Upper lobe of left lung (tissue), 6 donors: ENCODE measurements at places on chromosomes 1 and 21. TPM values are rescaled to one million over a fixed set of nuclear protein-coding genes. Genes with fewer than 3 reads are reported as not detected.
A peak's percentile ranks its signal among the peaks of the same experiment; 100 is the strongest.

DNA sequence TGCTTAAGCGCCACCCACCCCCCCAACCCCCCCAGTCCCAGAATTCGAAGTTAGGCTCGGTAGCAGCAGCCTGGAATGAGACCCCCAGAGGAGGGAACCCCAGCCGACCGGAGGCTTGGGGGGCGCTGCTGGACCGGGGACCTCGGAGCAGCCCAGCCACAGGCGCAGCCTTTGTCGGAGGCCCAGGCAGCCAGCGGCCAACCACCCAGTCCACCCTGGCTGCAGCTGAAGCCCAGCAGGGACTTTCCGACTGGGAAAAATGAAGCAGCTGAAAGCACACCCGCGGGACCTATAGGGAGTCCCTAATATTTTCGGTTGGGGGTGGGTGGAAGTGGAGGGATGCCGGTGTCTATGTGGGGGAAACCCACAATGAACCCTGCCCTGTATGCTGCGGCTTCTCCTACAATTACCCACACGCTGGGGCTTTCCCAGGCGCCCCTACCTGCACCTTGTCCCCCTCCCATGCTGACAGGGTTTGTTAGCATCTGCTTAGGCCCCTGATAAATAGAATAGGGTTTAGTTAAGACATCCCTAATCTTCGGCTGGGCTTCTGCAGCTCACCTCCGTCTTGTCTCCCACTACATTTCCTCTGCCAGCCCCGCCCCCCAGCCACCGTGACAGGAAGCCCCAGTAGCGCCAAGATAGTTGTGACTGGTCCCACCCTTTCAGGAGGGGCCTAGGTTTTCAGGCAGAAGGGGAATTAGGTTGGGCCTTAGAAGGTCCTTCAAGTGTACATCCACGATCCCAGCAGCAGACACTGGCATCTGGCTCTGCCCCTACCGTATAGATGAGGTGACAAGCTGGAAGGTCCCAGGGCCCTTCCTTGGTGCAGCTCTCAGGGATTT lies 838 bp downstream of the CCDC28B start:
- peak overlapping the region; percentile 65 for H3K4me3 ChIP-seq
- H3K27me3 ChIP-seq: no peaks in the 10 kb centered on the region
- peaks cover 38% of the 10 kb centered on the region for H3K4me1 ChIP-seq
- H3K27ac ChIP-seq: peak overlapping the region; percentile 70

DNA sequence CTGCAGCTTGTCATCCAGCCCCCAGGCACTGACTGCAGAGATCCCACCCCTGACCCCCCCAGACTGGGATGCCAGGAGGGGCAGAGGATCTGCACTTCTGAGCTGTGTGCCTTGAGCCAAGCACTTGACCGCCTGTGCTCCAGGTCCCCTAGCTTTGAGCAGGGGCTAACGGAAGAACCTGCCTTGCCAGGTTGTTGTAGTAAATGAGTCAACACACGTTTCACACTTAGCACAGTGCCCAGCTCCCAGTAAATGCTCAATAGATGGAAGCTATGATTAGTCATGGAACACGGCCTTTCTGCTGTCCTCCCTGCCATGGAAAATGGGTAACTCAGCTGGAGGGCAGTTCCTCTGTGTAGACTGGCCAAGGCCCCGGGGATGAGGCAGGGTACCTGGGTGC lies 24.1 kb downstream of the IFFO2 start:
- H3K27ac ChIP-seq: peak overlapping the region; percentile 24
- no peaks in the 10 kb centered on the region for H3K36me3 ChIP-seq
- DNase-seq: peak; percentile 84
- peaks cover 49% of the 10 kb centered on the region for H3K4me1 ChIP-seq

- peak; percentile 90 for DNase-seq
- no peaks in the 10 kb centered on the region for H3K27me3 ChIP-seq
- H3K4me1 ChIP-seq: peaks cover 48% of the 10 kb centered on the region
- H3K4me3 ChIP-seq: peak overlapping the region; percentile 82
- H3K36me3 ChIP-seq: no peaks in the 10 kb centered on the region
Observed at GRCh38 chr1:228735871-228736586, 750 bp downstream of the RHOU start.

- DNase-seq: no peak
- no peaks in the 10 kb centered on the region for H3K27me3 ChIP-seq
- H3K4me1 ChIP-seq: peaks cover 23% of the 10 kb centered on the region
- H3K27ac ChIP-seq: peak overlapping the region; percentile 71
- no peak overlapping the region for H3K4me3 ChIP-seq
Observed at GRCh38 chr1:67735206-67735605, 50.2 kb downstream of the GADD45A start.

- no peak overlapping the region for H3K4me3 ChIP-seq
- DNase-seq: no peak
- no peaks in the 10 kb centered on the region for H3K4me1 ChIP-seq
- no peaks in the 10 kb centered on the region for H3K27me3 ChIP-seq
Observed at GRCh38 chr1:182682898-182683501, 1.4 kb downstream of the RGS8 start.

DNA sequence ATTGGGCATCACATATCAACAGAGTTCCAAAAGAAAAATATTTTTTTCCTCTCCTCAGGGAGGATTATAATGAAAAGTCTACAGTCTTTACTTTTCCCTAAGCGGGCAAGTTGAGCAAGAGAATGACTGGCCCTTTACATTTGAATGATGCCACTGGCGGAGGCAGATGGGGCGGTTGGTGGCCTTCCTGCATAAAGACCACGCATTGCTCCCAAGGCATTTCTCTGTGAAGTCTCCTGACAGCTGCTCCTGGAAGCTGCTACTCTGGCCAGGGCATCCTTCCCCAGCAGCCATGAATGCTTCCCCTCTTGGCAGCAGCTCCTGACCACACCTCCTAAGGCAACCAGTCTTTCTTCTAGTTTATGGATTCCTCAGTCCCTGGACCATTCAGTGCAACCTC lies 161.1 kb upstream of the RRP15 start:
- no peak overlapping the region for H3K27ac ChIP-seq
- no peaks in the 10 kb centered on the region for H3K4me1 ChIP-seq
- H3K36me3 ChIP-seq: no peaks in the 10 kb centered on the region
- no peaks in the 10 kb centered on the region for H3K27me3 ChIP-seq
- no peak overlapping the region for H3K4me3 ChIP-seq

GRCh38 chr21:34190576-34191321 lies 117.4 kb downstream of the MRPS6 start:
- H3K27ac ChIP-seq: no peak overlapping the region
- no peaks in the 10 kb centered on the region for H3K36me3 ChIP-seq
- no peak for DNase-seq

DNA sequence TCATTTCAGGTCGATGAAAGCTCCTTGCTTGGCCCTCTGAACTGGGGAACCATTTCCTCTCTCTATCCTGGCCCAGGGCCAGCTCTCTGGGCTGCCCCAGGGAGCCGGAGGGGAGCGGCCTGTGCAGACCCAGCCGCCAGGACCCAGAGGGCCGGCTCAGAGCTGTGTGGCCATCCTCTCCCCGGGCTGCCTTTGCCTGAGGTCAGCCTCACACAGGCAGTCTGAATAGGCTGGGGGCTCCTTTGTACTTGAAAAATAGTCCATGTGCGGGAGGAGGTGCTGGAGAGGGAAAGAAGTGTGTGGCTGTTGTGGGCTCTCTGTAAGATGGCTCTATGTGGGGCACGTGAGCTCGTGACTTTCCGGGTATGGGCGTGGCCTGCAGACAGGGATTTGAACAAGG lies 275.1 kb upstream of the VAMP3 start:
- peaks cover 13% of the 10 kb centered on the region for H3K4me1 ChIP-seq
- H3K27ac ChIP-seq: no peak overlapping the region
- DNase-seq: no peak
- no peak overlapping the region for H3K4me3 ChIP-seq
- H3K36me3 ChIP-seq: no peaks in the 10 kb centered on the region
- no peaks in the 10 kb centered on the region for H3K27me3 ChIP-seq

- DNase-seq: no peak
- H3K36me3 ChIP-seq: no peaks in the 10 kb centered on the region
- H3K27me3 ChIP-seq: no peaks in the 10 kb centered on the region
- H3K4me1 ChIP-seq: peaks cover 11% of the 10 kb centered on the region
Observed at GRCh38 chr1:41535276-41535675, 50.8 kb upstream of the EDN2 start.

DNA sequence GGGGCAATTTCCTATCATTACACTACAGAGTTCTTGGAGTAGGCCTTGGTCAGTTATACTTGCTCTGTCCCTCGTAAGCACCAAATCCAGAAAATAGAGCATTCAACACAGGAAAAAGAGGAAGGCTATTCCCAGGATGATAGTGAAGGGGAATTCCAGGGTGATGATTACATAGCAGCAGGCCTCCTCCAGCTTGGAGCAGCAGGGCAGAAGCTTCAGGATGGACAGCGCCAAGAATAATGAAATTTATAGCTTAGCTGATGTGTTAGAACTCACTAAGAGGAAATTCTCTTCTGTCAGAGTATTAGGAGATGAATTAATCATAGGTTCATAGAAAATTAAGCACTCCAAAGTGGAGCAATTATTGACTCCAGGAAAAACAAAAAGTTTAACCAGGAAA lies 10.8 kb upstream of the SMAP2 start:
- H3K36me3 ChIP-seq: no peaks in the 10 kb centered on the region
- DNase-seq: no peak
- H3K27me3 ChIP-seq: no peaks in the 10 kb centered on the region
- H3K4me1 ChIP-seq: no peaks in the 10 kb centered on the region
- H3K27ac ChIP-seq: no peak overlapping the region
- no peak overlapping the region for H3K4me3 ChIP-seq

- H3K27me3 ChIP-seq: no peaks in the 10 kb centered on the region
- DNase-seq: no peak
- no peak overlapping the region for H3K4me3 ChIP-seq
- no peaks in the 10 kb centered on the region for H3K4me1 ChIP-seq
- H3K36me3 ChIP-seq: no peaks in the 10 kb centered on the region
Observed at GRCh38 chr21:44613386-44614155, 1.7 kb downstream of the KRTAP10-8 start.

DNA sequence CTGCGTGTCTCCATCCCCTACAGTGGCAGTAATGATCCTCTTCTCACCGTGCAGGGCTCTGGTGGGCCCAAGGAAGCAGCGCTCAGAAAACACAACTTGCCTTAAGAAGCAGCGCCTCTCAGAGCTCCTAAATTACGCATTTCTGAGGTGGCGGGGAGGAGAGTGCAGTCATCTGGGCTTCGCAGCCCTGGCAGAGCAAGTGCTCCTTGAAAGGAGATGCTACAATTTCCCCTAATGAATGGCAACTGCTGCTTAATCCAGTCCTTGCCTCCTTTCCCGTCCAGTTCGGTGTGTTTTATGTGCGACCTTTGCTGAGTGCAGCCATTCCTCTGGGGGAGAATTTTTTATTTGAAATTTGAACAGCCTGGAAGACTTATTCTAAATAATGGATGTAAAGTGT lies 287.3 kb downstream of the PTPRU start:
- DNase-seq: no peak
- H3K27me3 ChIP-seq: no peaks in the 10 kb centered on the region
- no peak overlapping the region for H3K4me3 ChIP-seq
- H3K36me3 ChIP-seq: no peaks in the 10 kb centered on the region
- no peaks in the 10 kb centered on the region for H3K4me1 ChIP-seq
- H3K27ac ChIP-seq: no peak overlapping the region

GRCh38 chr1:42214447-42214871 lies 49.9 kb upstream of the GUCA2A start:
- H3K4me3 ChIP-seq: no peak overlapping the region
- no peak for DNase-seq
- peaks cover 8% of the 10 kb centered on the region for H3K4me1 ChIP-seq
- H3K27ac ChIP-seq: peak overlapping the region; percentile 4
- no peaks in the 10 kb centered on the region for H3K27me3 ChIP-seq

GRCh38 chr1:19074902-19075721 lies 118.6 kb upstream of the IFFO2 start:
- no peaks in the 10 kb centered on the region for H3K27me3 ChIP-seq
- peak; percentile 84 for DNase-seq
- peak overlapping the region; percentile 11 for H3K27ac ChIP-seq
- H3K4me1 ChIP-seq: peaks cover 46% of the 10 kb centered on the region
- no peak overlapping the region for H3K4me3 ChIP-seq
- H3K36me3 ChIP-seq: peaks cover 26% of the 10 kb centered on the region

DNA sequence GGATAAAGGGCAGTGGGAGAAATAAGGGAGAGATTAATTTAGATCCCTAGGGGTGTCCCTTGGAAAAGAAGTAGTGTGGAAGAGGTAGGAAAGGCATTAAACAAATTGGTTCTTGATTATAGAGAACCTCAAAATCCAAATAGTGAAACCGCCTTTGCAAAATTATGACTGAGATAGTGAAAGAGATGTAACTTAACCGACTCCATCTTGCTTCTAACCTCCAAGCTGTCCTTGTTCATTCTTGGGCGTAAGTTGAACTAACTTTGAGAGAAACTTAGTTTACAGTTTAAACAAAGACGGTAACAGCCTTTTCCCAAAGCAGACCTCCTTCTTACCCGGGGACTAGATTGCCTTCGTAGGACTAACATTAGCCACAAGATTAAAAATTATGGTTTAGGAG lies 3.2 kb upstream of the RAB3GAP2 start:
- H3K27ac ChIP-seq: no peak overlapping the region
- H3K4me3 ChIP-seq: no peak overlapping the region
- no peak for DNase-seq
- no peaks in the 10 kb centered on the region for H3K27me3 ChIP-seq

GRCh38 chr1:235820061-235820460 lies 46.6 kb downstream of the LYST start:
- H3K36me3 ChIP-seq: no peaks in the 10 kb centered on the region
- H3K4me3 ChIP-seq: no peak overlapping the region

- H3K27ac ChIP-seq: no peak overlapping the region
- no peaks in the 10 kb centered on the region for H3K36me3 ChIP-seq
- no peaks in the 10 kb centered on the region for H3K4me1 ChIP-seq
- H3K27me3 ChIP-seq: no peaks in the 10 kb centered on the region
Observed at GRCh38 chr1:36533897-36534296, 51.2 kb upstream of the CSF3R start.

DNA sequence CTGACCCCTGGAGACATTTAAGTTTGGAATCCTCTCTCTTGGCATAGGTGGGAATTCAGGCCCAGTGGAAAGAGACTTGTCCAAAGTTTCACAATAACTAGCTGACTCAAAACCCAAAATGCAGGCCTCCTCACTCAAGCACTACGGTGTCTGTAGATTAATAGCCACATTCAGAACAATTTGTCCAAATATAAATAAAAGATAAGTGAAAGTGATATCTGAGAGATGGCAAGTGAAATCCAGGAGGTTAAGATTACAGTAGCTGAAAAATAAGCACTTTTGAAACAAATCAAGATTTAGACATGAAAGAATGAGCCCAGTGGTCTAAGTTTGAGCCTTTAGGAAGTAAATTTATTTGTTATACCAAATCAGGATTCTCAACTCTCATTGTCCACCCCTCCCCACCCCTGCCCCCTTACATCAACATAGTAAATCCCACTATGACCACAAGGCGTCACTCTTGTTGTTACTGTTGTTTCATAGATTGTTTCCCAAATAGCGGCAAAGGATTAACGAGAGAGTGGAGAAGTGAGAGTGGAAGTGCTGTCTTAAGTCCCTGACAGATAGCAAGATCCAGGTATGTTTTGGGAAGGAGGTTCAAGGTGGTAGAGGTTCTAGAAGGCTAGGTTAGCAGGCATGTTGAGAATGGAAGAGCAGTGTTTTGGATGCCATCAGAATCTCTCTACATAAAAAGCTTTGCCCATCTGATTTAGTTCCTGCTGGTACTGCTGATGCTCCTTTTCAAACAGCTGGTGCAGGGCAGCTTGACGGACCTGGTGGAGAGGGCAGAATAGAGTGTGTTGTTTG lies 7.1 kb upstream of the TPM3 start:
- no peak overlapping the region for H3K27ac ChIP-seq
- no peaks in the 10 kb centered on the region for H3K27me3 ChIP-seq
- H3K36me3 ChIP-seq: no peaks in the 10 kb centered on the region
- DNase-seq: no peak

The ADGRL4 gene
- total RNA-seq: 13.6 TPM

The GJA8 gene
- total RNA-seq: not detected

The FAM72B gene
- total RNA-seq: 1.4 TPM

The TACSTD2 gene
- total RNA-seq: 117 TPM

The SLAMF7 gene
- total RNA-seq: 1.0 TPM

The ADORA1 gene
- total RNA-seq: 0.20 TPM

The PGLYRP3 gene
- not detected for total RNA-seq

The SPATA21 gene
- not detected for total RNA-seq

The TRMT1L gene
- total RNA-seq: 42.2 TPM

The PDC gene
- not detected for total RNA-seq
